ENCODE measurements at places on chromosomes 11 and 22. TPM values are rescaled to one million over a fixed set of nuclear protein-coding genes. Genes with fewer than 3 reads are reported as not detected.

- peak; percentile 32 for DNase-seq
These were observed 4.5 kb downstream of the SLC22A6 start for GRCh38 chr11:62980133-62980760.

DNA sequence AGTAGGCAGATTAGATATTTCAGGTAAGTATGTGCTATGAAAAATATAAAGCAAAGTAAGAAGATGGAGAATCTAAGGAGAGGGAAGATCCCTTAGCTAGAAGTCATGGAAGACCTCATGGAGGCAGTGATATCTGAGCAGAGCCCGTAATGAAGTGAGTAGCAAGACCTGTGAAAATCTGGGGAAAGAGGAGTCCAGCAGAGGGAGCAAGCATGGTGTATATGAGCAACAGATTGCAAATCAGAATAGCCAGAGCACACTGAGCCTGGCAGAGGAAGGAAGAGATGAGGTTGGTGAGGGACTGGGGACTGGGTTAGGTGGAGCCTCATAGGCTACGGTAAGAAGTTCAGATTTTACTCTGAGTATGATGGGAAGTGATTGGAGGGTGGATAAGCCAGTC, 9.4 kb downstream of the LHFPL7 start:
- DNase-seq, result peak; percentile 49

GRCh38 chr11:84790849-84791427, 836.2 kb downstream of the DLG2 start:
- no peak for DNase-seq

DNA sequence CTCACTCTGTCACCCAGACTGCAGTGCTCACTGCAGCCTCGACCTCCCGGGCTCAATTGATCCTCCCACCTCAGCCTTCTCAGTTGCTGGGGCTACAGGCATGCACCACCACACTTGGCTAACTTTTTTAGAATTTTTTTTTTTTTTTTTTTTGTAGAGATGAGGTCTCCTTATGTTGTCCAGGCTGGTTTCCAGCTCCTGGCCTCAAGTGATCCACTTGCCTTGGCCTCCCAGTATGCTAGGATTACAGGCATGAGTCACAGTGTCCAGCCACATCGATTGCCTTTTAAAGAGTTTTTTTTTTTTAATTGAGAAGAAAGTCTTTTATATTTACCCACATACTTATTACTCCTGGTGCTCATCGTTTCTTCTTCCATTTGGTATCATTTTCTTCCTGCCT, 30.0 kb downstream of the PARVG start:
- DNase-seq, result no peak

The ANO3 gene
- total RNA-seq, result not detected

All from PC-3 (cell line).